ENCODE measurements at places on chromosomes 7 and 10.

GRCh38 chr7:4794591-4795350 is 19.3 kb downstream of the AP5Z1 start:
- DNase-seq = no peak

DNA sequence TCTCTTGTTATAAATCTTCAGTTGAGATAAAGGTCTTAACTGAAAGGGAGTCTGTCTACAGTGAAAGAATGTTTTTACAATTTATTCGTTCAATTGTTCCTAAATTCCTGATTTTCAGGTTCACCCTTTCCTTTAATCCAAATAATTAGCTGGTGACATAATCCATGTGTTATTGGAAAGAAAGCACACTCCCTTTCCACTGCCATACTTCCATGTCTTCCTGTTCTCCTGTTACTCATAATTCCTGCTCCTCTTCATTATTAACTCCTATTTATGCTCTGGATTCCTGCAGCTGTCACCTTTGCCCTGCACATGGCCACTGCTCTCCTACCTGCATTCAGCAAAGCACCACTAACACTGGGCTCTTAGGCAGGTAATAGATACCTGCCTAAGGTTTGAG is 40.0 kb upstream of the FAM3C start:
- DNase-seq = no peak

GRCh38 chr7:134320201-134320600 is 3.5 kb upstream of the SLC35B4 start:
- no peak for DNase-seq

GRCh38 chr10:3868271-3868664 is 83.3 kb upstream of the KLF6 start:
- no peak for DNase-seq

- no peak for DNase-seq
Observed at GRCh38 chr7:139426258-139427028, 57.0 kb downstream of the KLRG2 start.

GRCh38 chr10:129741280-129741977 is 222.6 kb downstream of the EBF3 start:
- DNase-seq = no peak

- DNase-seq = no peak
Observed at GRCh38 chr10:102859911-102860310, 5.9 kb downstream of the BORCS7 start.

DNA sequence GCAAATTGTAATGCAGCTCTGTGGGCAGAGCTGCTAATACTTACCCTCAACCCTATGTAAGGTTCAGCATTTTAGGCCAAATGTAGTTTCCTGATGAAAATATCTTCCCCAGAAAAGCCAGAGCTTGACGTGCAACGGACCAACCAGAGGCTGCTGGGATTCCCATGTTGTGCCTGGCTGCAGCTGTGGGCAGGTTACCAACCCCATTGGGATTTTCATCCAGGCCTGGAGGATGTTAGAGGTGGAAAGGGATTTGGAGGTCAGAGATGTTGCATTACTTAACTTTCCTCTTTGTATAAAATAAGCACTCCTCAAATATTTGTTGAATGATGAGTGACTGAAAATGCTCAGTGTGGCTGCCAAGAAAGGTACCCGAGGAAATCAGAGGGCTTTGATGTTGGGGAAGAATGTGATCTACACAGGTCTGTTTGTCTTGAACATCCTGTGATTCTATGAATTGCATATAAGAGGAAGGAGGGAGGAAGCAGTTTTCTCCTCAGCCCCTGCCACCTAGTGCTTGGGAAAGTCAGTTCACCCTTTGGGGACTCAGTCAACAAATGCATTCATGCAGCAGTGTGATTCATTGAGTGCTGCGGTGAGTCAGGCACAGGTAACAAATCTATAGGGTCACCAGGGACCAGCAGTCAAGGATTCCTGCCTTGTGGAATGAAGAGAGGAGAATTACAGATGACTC is 487.2 kb downstream of the RPS24 start:
- no peak for DNase-seq

GRCh38 chr7:90469554-90469953 is at the start of gene PTTG1IP2:
PTTG1IP2 (plus strand) TSS chr7:90469639; CDS start chr7:90469787, 148 bp downstream.
- DNase-seq = no peak

GRCh38 chr10:101858723-101859500 is 15.3 kb upstream of the KCNIP2 start:
- DNase-seq = no peak

- DNase-seq = no peak
Observed at GRCh38 chr7:68146983-68147382, 1150.3 kb downstream of the TYW1 start.

GRCh38 chr10:50431133-50431532 is 179.8 kb upstream of the ASAH2 start:
- no peak for DNase-seq

GRCh38 chr10:59575269-59575668 is 134.4 kb downstream of the SLC16A9 start:
- DNase-seq = no peak

- no peak for DNase-seq
Observed at GRCh38 chr10:63382066-63382465, 83.7 kb downstream of the JMJD1C start.

- no peak for DNase-seq
Observed at GRCh38 chr7:84684836-84685480, 490.4 kb upstream of the SEMA3A start.

- DNase-seq = peak; percentile 84
Observed at GRCh38 chr10:102120991-102121738, 997 bp upstream of the LDB1 start.

DNA sequence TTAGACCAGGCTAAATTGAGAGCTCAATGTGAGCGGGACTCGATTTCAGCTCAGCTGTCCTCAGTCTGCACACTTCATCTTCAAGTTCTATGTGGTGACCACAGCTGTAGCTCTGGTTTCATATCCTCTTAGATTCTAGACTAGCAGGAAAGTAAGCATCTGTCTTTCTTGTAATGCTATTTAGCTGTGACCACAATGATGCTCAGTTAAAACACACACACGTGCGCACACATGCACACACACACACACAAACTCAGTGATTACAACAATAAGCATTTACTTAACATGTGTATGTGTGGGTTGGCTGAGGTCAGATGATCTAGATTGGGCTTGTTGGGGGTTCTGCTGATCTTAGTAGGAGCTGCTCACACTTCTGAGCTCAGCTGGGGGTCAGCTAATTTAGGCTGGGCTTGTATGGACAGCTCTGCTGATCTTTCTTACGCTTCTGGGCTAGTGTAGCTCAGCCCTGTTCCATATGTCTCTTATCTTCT is 82.5 kb downstream of the ZNF365 start:
- no peak for DNase-seq

DNA sequence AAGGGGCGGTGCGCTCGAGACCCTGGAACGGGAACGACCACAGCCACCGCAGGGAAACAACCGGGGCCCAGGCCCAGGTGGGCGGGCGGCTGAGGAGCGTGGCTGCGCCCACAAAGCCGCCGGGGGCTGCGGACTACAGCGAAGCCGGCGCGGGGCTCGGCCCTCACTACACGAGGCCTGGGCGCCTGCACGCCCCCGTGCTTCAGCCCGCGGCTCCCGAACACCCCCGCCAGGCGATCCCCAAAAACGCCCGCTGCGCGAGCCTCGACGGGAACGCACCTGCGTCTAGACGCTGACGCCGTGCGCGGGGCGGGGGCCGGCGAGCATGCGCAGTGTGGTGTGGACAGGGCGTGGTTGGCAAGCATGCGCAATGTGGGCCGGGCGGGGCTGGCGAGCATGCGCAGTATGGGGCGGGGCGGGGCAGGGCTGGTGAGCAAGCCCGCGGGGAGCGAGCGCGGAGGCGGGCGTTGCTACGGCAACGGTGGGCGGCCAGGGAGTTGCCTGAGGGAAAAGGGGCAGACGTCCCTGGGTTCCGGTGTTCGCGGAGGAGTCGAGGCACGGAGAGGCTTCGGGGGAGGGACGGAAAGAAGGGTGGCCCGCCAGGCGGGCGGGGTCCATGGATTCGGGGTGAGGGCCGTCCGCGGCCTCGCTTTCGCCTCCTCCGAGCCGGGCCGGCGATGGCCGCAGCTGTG is at the start of gene RNF32:
Gene RNF32, plus strand, starts transcription at position 518 of the 692 bp plus-strand sequence. CDS start 3,104 bp downstream, outside the sequence.
- peak; percentile 76 for DNase-seq

- no peak for DNase-seq
Observed at GRCh38 chr10:11789306-11789705, 33.9 kb upstream of the PROSER2 start.

DNA sequence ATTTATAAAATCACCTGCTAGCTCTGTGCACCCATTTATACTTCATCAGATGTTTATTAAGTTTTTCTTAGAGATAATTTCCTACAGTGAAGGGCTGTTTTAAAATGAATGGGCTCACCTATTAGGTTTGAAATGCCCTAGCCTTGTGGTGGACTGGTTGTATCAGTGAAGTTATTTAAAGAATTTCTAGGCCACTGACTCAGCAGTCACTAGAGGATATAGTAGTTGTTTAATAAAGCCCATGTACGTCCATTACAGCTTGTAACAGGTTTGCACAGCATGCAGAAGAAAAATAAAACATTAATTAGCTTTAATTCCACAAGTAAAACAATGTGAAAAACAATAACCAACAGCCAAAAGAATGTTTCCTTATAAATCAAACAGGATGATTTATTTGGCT is 128.0 kb downstream of the RSU1 start:
- DNase-seq = no peak

GRCh38 chr7:132527467-132528410 is 48.5 kb downstream of the PLXNA4 start:
- no peak for DNase-seq

GRCh38 chr7:24975644-24976260 is 4.2 kb downstream of the OSBPL3 start:
- DNase-seq = peak; percentile 42

- DNase-seq = no peak
Observed at GRCh38 chr10:105769248-105770184, 1128.4 kb downstream of the SORCS3 start.

- no peak for DNase-seq
Observed at GRCh38 chr10:122478971-122479370, 17.6 kb downstream of the HTRA1 start.

GRCh38 chr7:107933386-107934013 is 42.5 kb downstream of the DLD start:
- no peak for DNase-seq

- no peak for DNase-seq
Observed at GRCh38 chr10:12726971-12727831, 274.3 kb downstream of the CCDC3 start.

DNA sequence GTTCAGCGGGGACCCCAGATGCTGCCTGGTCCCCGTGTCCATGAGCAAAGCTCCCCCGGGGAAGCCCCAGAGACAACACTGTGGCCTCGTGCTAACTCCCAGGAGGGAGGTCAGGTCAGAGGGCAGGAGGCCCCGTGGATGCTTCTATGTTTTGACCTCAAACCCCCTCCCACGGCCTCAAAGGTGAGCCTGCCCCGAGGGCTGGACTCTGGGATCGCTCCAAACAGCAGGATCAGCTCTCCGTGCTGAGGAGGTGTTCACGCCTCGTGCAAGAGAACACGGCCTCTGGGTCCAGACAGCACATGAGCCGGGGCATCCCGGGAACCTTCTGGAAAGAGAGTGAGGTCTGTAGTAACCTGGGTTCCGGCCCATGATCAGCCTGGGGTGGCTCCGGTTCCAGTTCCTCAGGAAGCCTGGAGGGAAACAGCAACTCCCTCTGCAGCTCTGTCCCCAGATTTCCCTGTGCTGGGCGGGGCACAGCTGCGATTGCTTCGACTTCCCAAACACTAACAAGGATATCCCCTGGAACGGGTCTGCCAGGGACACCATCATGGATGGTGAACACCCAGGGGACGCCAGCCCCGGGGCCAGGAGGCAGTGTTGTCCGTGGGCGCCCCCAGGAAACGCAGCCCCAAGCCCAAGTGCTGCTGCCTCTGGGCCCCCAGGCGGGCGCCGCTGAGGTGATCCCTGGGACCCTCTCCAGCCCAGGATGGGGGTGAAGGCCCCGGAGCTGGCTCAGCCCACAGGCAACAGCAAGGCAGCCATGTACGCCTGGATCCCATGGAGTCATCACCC is 18.0 kb upstream of the INPP5A start:
- no peak for DNase-seq

- DNase-seq = no peak
Observed at GRCh38 chr10:46217752-46218453, 68.9 kb upstream of the ANTXRL start.

GRCh38 chr7:96837593-96837992 is 127.9 kb upstream of the SEM1 start:
- DNase-seq = no peak

GRCh38 chr7:98283127-98283886 is 1.8 kb downstream of the BRI3 start:
- no peak for DNase-seq

- DNase-seq = no peak
Observed at GRCh38 chr10:78531088-78531487, 497.4 kb downstream of the RPS24 start.

- no peak for DNase-seq
Observed at GRCh38 chr7:88664630-88665233, 94.8 kb upstream of the ZNF804B start.

GRCh38 chr10:111273635-111274034 is 196.8 kb downstream of the ADRA2A start:
- no peak for DNase-seq

GRCh38 chr10:75444781-75445386 is 13.5 kb downstream of the LRMDA start:
- no peak for DNase-seq

- no peak for DNase-seq
Observed at GRCh38 chr7:99893280-99893679, 16.4 kb upstream of the OR2AE1 start.

DNA sequence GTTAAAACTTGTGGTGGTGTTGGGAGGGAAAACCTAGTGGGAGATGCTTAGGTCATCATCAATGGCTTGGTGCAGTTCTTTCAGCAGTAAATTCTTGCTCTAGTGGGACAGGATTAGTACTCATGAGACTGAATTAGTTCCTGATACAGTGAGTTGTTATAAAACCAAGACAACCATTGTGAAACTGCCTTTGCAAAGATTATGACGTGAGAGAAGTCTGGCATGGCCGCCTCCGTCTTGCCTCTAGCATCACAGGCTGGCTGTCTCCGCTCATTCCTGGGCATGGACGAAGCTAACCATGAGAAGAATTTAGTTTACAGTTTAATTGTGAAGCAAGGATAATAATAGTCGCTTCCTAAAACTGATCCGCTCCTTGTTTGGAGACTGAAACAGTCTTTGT is 186.4 kb downstream of the KIF20B start:
- no peak for DNase-seq

DNA sequence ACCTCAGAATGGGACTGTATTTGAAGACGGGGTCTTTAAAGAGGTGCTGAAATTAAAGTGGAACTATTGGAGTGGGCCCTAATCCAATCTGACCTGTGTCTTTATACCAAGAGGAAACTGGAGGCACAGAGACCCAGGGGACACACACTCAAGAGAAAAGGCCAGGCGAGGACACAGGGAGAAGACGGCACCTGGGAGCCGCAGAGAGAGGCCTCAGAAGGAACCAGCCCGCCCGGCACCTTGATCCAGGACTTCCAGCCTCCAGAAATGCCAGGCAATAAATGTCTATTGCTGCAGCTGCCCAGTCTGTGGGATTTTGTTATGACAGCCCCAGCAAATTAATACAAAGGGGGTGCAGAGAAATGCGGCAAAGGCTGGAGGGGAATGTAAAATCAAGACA is 10.5 kb downstream of the CARD11 start:
- no peak for DNase-seq

GRCh38 chr7:20030915-20031362 is 186.2 kb downstream of the MACC1 start:
- DNase-seq = peak; percentile 11

- DNase-seq = no peak
Observed at GRCh38 chr7:36761835-36762234, 37.5 kb upstream of the AOAH start.

GRCh38 chr7:73638911-73639310 is 14.6 kb upstream of the MLXIPL start:
- no peak for DNase-seq

Data from AG04450 (cell line).